ENCODE measurements at places on chromosomes 16 and 17. TPM values are rescaled to one million over a fixed set of nuclear protein-coding genes. Genes with fewer than 3 reads are reported as not detected.

CD300E gene
- total RNA-seq: not detected

C1QL1 gene
- 30.6 TPM for total RNA-seq

TRPV2 gene
- 0.39 TPM for total RNA-seq

CALB2 gene
- total RNA-seq: 4.5 TPM

GPT2 gene
- total RNA-seq: 10.2 TPM

HSDL1 gene
- 19.3 TPM for total RNA-seq

SLC16A6 gene
- total RNA-seq: 0.65 TPM

HNF1B gene
- total RNA-seq: 21.6 TPM

EMC8 gene
- 72.1 TPM for total RNA-seq

CCL5 gene
- 1.2 TPM for total RNA-seq

CLEC19A gene
- total RNA-seq: 0.32 TPM

ADAP2 gene
- 3.5 TPM for total RNA-seq

CANT1 gene
- total RNA-seq: 76.2 TPM

RCVRN gene
- total RNA-seq: not detected

CACNG3 gene
- not detected for total RNA-seq

OTOP3 gene
- total RNA-seq: not detected

SLC5A11 gene
- 0.24 TPM for total RNA-seq

PRR15L gene
- total RNA-seq: 2.1 TPM

TBX6 gene
- 0.31 TPM for total RNA-seq

KIFC3 gene
- total RNA-seq: 161 TPM

SCIMP gene
- not detected for total RNA-seq

PLLP gene
- total RNA-seq: 1.4 TPM

KRT16 gene
- total RNA-seq: 1.1 TPM

SKA2 gene
- total RNA-seq: 104 TPM

SBK1 gene
- 0.28 TPM for total RNA-seq

GRAPL gene
- not detected for total RNA-seq

GAST gene
- total RNA-seq: not detected

SDR42E1 gene
- 1.9 TPM for total RNA-seq

FADS6 gene
- not detected for total RNA-seq

RBFOX1 gene
- total RNA-seq: not detected

CACNG5 gene
- not detected for total RNA-seq

PPY gene
- not detected for total RNA-seq

AATK gene
- 0.25 TPM for total RNA-seq

STAC2 gene
- total RNA-seq: 2.9 TPM

FBF1 gene
- total RNA-seq: 9.4 TPM

FAM222B gene
- total RNA-seq: 37.9 TPM

KRTAP2-3 gene
- not detected for total RNA-seq

PRDM7 gene
- total RNA-seq: not detected

INPP5K gene
- 24.5 TPM for total RNA-seq

TAC4 gene
- not detected for total RNA-seq

CHST5 gene
- total RNA-seq: 0.06 TPM

ADCY9 gene
- total RNA-seq: 7.4 TPM

CCL7 gene
- not detected for total RNA-seq

ENPP7 gene
- total RNA-seq: not detected

NECAB2 gene
- 3.3 TPM for total RNA-seq

CBFB gene
- 52.4 TPM for total RNA-seq

IRF8 gene
- total RNA-seq: 0.19 TPM

HS3ST3B1 gene
- 1.0 TPM for total RNA-seq

OR2C1 gene
- total RNA-seq: not detected

CD300LB gene
- total RNA-seq: not detected

DNAH3 gene
- 0.33 TPM for total RNA-seq

PLSCR3 gene
- total RNA-seq: 43.3 TPM
